DMS 273 treated with DMSO at 0.1 percent for 48 hours (cell line): ENCODE measurements at places on chromosomes 5 and 9.

- no peak for DNase-seq
Observed at GRCh38 chr9:32703635-32704034, 68.2 kb upstream of the TAF1L start.

GRCh38 chr5:126641387-126641786 is 40.6 kb downstream of the PHAX start:
- no peak for DNase-seq

DNA sequence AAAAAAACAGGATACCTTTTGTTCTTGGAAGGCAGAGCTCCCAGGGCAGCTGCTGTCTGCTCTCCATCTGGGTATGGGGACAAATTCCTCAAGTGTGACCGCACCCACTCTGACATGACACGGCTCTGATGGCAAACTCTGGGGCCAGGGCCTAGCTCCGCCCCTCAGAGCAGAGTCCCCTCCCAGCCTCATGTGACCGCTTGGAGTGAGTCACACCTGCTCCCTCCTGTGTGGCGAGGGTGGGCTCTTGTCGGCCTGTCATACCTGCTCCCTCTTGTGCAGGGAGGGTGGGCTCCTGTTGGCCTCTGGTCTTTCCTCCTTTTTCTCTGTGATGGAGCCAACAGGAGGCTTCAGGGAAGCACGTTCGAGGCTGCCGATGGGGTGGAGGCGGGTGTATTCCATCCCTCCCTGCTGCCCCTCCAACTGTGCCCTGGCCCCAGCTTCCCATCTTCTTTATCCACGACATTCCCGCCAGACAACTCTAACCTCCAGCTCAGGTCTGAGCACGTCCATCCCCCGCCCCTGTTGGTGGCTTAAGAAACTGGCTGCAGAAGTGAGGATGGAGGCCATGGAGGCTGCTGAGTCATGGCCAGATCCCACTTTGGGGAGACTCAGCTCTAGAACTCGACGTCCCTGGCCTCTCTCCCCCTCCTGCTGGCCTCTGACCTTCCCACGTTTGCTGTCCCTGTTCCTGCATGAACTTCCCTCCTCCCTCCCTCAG is 65.3 kb downstream of the OLFM1 start:
- no peak for DNase-seq

DNA sequence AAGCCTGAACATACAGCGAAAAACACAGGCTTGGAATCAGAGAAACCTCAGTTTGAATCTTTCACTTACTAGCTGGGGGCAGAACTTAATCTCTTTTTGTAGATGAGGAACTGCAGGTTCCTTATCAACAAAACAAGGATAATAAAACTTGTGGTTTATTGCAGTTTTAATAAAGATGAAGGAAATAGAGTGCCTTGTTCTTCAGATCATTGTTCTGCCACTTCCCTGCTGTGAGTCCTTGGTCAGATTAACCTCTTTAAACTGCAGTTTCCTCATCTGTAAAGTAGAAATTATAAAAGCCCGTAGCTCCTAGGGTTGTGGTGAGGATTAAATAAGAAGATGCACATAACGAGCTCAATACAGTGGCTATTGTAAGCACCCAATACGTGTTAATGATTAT is 57.4 kb downstream of the FEM1C start:
- no peak for DNase-seq

GRCh38 chr5:132807163-132807838 is 5.8 kb upstream of the SOWAHA start:
- no peak for DNase-seq

DNA sequence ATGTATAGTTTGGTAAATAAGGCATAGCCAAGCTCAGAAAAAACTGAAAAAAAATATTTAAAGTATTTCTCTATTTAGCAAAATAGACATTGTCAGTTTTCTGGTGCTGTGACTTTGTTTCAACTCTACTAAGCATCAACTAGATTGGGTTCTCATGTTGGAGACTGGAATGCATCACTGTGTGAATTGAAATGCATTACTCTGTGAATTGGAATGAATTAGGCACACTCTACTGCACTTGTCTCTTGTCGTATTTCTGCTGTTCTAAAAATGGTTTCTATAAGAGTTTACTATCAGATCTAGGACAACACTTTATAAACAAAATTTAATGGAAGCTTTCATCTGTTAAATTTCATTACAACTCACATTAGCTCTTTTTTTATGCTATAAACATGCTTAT is 1772.2 kb downstream of the MAT2B start:
- no peak for DNase-seq

DNA sequence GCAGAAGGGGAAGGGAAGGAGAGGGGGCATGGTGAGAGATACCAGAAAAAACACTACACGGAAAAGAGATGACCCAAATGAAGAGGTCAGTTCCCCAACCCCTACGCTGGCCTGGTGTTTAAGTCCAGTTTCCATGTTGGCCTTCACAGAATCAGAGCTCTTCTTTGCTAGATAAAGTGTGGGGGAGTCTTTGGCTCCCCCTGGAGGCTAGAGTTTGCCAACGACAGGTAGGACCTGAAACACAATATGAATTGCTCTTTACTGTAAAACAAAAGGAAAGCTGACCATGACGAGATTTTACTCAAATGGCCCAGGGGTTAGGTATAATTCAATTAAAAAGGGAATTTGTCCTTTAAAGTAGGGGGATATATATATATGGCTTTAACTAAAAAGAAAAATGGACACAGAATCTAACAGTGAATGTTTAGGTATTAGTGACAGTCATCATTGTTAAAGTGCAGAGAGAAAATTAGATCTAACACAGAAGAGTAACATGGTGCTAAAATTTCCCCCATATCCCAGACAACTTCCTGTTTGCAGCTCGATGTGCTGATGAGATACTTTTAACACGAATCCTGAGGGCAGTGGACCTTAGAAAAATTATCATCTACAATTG is 92.0 kb downstream of the SV2C start:
- no peak for DNase-seq

DNA sequence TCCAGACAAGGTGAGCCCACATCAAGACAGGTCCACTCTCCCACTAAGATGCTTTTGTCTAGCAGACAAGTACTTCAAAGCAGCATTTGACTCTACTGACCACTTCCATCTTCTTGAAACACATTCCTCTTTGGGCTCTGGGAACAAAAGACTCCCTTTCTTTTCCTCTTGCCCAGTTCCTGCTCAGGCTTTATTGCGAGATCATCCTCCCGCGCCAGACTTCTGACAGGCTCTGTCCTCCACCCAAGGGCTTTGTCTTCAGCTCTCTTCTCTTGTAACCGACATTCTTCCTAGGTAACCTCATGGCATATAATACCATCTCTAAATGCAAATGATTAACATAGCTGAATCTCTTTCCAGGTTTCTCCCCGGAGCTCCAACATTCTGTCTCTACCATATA is 85.8 kb downstream of the NUDT12 start:
- no peak for DNase-seq
